RWPE1 (cell line): ENCODE measurements at places on chromosomes 2 and 18.

GRCh38 chr18:78993014-78993926, 13.7 kb downstream of the SALL3 start:
- no peak for DNase-seq

- no peak for DNase-seq
Measured at GRCh38 chr2:234999740-235000425, 48.1 kb downstream of the SH3BP4 start.

DNA sequence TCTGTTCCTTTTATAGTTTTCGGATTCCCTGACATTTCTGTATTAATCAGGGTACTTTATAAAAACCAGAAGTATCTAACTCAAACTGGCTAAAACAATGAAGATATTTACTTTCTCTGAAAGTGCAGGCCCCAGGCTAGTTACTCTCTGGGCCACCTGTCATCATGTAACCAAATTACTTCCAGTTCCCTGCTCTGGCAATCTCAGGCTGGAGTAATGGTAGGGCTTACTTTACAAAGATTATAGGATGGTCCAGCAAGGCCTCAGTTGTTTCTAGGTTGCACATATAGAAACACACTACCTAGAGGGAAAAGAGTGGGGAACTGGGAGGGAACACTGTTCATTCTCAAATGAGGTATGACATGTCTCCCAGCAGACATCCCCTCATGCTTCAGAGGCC, 74.8 kb downstream of the CHST9 start:
- no peak for DNase-seq

DNA sequence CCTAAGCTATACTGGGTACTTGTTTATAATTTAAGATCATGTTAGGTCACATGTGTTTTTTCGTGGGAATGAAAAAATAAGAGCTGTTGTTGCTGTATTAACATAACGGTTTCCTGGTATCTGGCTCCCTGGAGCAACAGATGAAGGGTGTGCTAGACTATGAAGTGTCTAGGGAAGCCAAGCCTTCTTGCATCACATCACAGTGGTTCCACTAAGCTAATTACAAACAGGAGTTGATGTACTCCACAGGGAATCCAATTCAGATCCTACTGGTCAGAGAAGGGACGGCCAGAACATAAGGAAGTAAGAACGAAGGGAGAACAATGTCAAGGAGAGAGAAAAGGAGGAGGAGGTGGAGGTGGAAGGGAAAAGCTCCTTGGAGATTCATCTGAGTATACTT, 193.0 kb upstream of the CYP26B1 start:
- DNase-seq = no peak

GRCh38 chr18:3649135-3649632, 199.2 kb downstream of the TGIF1 start:
- no peak for DNase-seq

- peak; percentile 3 for DNase-seq
Measured at GRCh38 chr2:148875387-148876051, 492 bp downstream of the KIF5C start.

- no peak for DNase-seq
Measured at GRCh38 chr18:74446631-74447403, 10.3 kb downstream of the DIPK1C start.

- peak; percentile 73 for DNase-seq
Measured at GRCh38 chr2:85584857-85585780, 888 bp downstream of the VAMP5 start.

DNA sequence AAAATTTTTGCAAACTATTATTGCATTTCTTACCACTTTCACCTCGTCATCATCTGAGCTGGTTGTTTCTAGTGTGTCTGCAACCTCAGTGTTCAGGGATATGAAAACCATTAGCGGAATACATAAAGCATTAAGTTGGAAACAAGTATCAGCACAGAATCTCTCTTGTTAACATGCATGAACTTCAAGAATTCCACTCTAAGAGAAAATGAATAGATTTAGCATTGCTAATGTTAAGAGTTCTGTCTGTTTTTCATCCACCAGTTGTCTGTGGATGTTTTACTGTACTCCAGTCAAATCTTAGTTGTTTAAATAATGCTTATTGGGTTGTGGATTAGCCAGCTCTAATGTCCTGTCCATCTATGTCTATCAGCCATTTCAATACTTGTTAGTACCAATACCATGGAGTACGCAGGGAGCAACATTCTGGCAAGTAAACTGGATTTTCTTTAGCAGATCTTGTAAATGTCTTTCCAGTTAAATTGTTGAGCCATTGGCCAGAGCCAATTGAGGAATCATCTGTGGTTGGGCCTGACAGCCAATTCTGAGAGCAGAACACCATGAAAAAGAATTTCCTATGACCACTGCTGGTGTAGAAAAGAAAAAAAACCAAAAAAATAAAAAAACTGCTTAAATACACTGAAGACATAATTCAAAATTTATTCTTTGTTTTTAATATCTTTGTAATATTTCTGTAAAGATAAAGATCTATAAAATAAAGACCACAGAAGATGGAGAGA, 82.5 kb downstream of the SLC8A1 start:
- no peak for DNase-seq

- DNase-seq = no peak
Measured at GRCh38 chr2:3241971-3242746, 135.5 kb downstream of the EIPR1 start.

DNA sequence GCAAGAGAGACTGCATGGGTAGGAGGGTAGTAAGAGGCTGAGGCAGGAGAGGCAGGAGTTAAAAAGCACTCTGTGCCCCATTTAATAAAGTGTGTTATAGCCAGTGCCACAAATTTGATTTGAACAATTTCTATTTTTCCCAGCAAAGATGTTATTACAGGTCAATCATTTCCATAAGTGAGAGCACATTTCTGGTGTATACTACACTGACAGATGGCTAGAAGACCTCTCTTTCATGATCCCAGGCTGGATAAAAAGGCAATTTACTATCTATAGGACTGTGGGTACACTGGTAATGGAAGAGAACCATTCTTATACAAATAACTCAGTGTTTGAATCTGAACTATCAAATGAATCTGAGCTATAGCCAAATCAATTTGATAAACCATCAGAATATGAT, 176.2 kb downstream of the FSHR start:
- DNase-seq = no peak

GRCh38 chr18:60675801-60676200, 303.2 kb upstream of the MC4R start:
- no peak for DNase-seq
